Mammary microvascular endothelial cell (primary cell): ENCODE measurements at places on chromosomes 13 and 19. TPM values are rescaled to one million over a fixed set of nuclear protein-coding genes. Genes with fewer than 3 reads are reported as not detected.

FOXA3 gene
- not detected in 2 replicates for total RNA-seq

KCNK6 gene
- total RNA-seq, result 6.3 and 7.4 TPM in 2 replicates

TINCR gene
- 0.15 and 0.53 TPM in 2 replicates for total RNA-seq

SLC1A6 gene
- not detected in 2 replicates for total RNA-seq

ZNF415 gene
- 4.8 and 5.3 TPM in 2 replicates for total RNA-seq

ZNF132 gene
- total RNA-seq, result 2.5 and 3.2 TPM in 2 replicates

SNRPD2 gene
- total RNA-seq, result 409 and 447 TPM in 2 replicates

SLC25A30 gene
- total RNA-seq, result 8.0 and 12.4 TPM in 2 replicates

PCP2 gene
- total RNA-seq, result not detected in 2 replicates

ZSWIM9 gene
- total RNA-seq, result 2.8 and 3.1 TPM in 2 replicates

IGSF23 gene
- 1.2 and 1.3 TPM in 2 replicates for total RNA-seq

NLRP9 gene
- not detected in 2 replicates for total RNA-seq

GIPR gene
- total RNA-seq, result not detected in 2 replicates

FCAR gene
- not detected in 2 replicates for total RNA-seq

CEACAM21 gene
- total RNA-seq, result 2.5 and 14.9 TPM in 2 replicates

ZNF66 gene
- total RNA-seq, result 0.80 and 0.84 TPM in 2 replicates

SIGLEC5 gene
- total RNA-seq, result 0.27 and 0.69 TPM in 2 replicates

ADPRHL1 gene
- total RNA-seq, result 2.6 and 3.2 TPM in 2 replicates

PDX1 gene
- total RNA-seq, result not detected in 2 replicates

COL5A3 gene
- 0.05 and 0.20 TPM in 2 replicates for total RNA-seq

KATNAL1 gene
- total RNA-seq, result 12.9 and 13.4 TPM in 2 replicates

ZNF442 gene
- 0.94 and 2.5 TPM in 2 replicates for total RNA-seq

FAM83E gene
- total RNA-seq, result 0.33 TPM in 1 of 2 replicates, not detected in the other

WDR87 gene
- total RNA-seq, result not detected in 2 replicates

TMPRSS9 gene
- total RNA-seq, result not detected in 2 replicates

PSG5 gene
- 0.27 TPM in 1 of 2 replicates, not detected in the other for total RNA-seq

LIPE gene
- 16.7 and 25.6 TPM in 2 replicates for total RNA-seq
